ENCODE measurements at places on chromosomes 1 and 21.

DNA sequence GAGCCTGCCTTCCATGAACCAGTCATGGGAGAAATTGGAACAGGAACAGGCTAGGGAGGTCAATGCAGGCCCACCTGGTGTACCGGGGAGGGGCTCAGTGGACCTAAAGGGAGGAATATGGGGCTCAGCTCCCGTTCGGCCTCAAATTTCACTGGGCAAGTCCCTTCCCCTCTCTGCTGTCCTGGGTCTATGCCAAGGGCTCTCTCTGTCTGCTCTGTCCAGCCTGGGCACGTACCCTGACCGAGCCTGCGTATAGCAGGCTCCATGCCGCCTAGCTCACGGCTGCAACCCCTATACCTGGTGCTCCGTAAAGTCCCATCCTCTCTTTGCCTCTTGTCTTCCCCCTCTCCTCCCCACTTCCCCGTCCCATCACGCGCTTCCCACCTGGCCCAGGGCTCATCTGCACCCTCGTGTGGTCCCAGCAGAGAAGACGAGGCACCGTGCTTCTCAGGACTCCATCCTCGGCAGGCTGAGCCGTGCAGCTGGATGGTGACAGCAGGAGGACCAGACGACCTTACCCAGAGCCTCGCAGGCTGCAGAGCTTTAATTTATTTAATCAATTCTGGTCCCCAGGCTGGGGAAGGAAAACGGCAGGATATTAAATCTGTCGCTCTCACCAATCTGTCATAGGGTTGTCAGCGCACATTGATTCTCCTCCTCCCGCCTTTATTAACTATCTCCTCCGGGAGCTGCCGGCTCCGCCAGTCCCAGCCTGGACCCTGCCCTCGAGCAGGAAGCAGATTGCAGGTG, 25.0 kb upstream of the DISP3 start:
- DNase-seq = no peak

DNA sequence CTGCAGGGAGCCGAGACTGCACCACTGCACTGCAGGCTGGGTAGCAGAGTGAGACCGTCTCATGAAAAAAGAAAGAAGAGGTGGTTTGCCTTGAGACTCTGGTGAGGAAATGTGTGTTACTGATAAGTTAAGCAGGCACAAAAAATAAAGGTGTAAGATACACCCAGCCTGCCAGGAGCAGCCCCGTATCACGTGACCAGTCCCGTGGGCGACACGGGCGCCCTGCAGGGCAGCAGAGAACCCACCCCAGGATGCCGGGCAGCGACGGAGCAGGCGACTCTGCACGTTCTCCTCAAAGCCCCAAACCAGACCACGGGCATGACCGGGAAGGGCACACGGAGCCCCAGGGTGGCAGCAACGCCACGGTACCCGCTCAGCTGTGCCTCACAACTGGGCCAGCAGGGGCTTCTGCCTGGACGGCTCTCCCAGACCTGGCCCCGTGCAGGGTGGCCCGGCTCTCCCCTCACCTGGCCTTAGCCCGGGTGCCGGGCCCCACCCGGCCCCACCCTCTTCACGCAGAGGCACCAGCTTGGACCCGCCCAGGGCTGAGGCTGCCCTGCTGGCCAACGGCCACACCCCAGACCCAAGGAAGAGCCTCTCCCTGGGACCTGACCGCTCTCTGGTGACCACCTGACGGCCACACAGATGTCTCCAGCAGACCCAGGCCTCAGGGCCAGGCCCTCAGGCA, 8.1 kb upstream of the TNFRSF4 start:
- DNase-seq = no peak

GRCh38 chr1:201602413-201603265, 63.7 kb downstream of the NAV1 start:
- DNase-seq = peak; percentile 98

- DNase-seq = no peak
Measured at GRCh38 chr21:31798842-31799704, 67.2 kb upstream of the SCAF4 start.

- DNase-seq = peak; percentile 7
Measured at GRCh38 chr21:25625036-25625435, 14.0 kb upstream of the JAM2 start.

GRCh38 chr1:194447636-194448035, 1261.2 kb upstream of the B3GALT2 start:
- peak; percentile 81 for DNase-seq

DNA sequence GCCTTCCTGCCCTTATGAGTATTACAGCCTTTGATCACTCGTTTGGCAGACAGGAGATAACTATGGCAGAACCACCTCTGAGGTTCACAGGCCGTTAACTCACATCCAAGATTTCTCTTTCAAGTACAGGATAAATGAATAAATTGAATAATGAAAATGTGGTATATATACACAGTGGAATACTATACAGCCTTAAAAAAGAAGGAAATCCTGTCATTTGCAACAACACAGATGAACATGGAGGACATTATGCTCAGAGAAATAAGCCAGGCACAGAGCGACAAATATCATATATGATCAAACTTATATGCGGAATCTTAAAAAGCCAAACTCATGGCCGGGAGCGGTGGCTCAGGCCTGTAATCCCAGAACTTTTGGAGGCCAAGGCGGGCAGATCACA, 32.6 kb downstream of the TGFBR3 start:
- no peak for DNase-seq

GRCh38 chr1:172397633-172398032, 22.9 kb upstream of the C1orf105 start:
- no peak for DNase-seq

DNA sequence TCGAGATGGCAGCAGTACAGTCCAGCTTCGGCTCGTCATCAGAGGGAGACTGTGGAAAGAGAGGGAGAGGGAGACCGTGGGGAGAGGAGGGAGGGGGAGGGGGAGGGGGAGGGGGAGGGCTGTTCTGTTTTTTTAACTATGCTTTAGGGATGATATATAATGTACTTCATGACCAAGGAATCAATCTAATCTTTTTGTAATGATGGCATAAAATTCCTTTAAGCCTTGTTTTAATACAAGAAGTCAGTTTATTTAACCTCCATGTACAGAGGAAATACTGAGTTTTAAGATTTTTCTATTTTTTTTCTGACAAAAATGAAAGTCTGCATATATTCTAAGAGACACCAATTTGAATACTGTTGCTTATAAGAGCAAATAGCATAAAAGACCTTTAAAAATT, 41.9 kb downstream of the PTBP2 start:
- no peak for DNase-seq

DNA sequence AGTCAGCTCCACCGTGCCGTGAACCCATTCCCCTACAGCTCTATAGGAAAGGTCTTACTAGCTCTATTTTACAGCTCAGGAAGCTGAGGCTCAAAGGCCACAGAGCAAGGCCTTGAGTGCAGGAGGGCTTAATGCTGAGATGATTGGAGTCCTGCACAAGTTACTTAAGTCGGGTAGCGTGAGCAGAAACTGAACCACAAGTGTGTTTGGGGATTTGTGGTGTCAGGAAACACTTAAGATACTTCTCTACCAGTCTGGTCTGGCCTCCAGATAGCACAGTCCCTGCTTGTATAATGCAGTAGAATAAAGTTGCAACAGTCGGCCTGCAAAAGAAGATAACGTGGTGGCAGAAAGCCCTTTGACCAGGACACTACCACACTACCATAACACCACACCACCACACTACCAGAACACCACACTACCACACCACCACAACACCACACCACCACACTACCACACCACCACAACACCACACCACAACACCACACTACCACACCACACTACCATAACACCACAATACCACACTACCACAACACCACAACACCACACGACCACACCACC, 118.1 kb downstream of the SPSB1 start:
- DNase-seq = peak; percentile 90

- DNase-seq = no peak
Measured at GRCh38 chr1:59945790-59946189, 19.2 kb upstream of the CYP2J2 start.

DNA sequence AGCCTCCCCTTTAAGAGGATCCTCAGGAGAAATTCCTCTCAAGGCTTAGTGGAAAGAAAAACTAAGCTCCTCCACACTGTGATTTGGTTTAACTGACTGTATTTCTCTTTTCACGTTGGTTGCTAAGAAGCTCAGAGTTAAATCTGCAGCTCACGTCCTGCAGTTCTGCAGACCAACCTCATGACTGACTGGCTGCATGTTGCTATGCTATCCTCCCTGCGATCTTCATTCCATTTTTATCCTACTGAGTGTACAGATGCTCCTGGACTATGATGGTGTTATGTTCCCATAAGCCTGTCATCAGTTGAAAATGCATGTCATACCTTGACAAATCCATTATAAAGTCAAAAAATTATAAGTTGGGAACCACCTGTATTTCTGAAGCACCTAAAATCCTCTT, 34.6 kb downstream of the FAM163A start:
- no peak for DNase-seq

DNA sequence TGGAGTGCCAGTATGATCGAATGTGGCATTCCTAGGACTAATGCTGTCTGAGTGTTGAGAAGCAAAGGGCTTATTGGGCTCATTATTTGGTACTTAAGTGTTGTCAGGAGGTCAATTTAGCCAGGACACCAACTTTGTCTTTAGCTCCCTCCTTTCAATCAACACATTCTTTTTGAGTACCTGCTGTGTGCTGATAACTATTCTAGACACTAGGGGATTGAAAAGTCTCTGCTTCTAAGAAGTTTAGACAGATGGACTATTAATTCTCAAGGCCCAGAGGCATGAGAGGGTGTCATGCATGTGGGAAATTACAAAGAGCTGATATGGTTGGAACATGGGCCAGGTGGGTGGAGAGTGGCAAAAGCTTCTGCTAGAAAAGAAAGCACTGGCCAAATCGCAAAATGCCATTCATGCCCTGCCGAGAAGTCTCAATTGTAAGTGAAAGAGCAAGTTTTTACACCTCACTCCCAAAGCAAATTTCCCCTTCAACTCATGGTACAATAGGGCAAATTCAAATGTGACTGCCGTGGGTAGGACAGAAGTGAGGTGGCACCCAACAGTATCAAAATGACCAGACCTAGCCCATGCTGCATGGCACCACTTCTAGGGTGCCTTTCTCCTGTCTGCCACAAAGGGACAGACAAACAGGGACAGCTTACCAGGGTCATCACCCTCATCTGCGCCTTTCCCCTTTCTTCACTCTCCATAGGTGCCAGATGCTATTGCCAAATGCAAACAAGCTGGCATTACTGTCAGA, 53.6 kb upstream of the LAX1 start:
- DNase-seq = no peak

DNA sequence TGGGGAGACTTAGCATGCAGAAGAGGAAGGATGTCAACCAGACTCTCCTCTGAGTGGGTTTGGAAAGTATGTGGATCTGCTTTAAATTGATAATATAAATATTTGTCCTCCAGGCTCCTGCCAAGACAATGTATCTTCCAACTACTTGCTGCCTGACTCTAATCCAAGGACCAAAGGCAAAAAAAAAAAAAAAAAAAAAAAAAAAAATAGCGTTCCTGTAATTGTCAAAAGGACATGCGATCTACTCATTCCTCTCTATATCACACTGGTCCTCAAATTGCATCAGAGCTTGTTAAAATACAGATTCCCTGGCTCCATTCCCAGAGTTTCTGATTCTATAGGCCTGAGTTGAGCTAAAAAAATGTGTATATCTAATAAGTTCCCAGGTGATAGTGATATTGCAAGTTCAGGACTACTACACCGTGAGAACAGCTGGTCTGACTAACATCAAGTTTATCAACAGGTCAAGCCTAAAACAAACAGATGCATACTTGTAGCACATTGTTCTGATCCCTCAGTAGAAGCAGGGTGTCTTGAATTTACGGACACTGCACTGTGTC, 141.3 kb downstream of the TNR start:
- DNase-seq = peak; percentile 2

GRCh38 chr1:11537380-11537764, 58.4 kb downstream of the DISP3 start:
- no peak for DNase-seq

GRCh38 chr1:8239306-8240023, 78.4 kb upstream of the SLC45A1 start:
- DNase-seq = no peak

- no peak for DNase-seq
Measured at GRCh38 chr21:38777531-38777930, 28.2 kb upstream of the ETS2 start.

DNA sequence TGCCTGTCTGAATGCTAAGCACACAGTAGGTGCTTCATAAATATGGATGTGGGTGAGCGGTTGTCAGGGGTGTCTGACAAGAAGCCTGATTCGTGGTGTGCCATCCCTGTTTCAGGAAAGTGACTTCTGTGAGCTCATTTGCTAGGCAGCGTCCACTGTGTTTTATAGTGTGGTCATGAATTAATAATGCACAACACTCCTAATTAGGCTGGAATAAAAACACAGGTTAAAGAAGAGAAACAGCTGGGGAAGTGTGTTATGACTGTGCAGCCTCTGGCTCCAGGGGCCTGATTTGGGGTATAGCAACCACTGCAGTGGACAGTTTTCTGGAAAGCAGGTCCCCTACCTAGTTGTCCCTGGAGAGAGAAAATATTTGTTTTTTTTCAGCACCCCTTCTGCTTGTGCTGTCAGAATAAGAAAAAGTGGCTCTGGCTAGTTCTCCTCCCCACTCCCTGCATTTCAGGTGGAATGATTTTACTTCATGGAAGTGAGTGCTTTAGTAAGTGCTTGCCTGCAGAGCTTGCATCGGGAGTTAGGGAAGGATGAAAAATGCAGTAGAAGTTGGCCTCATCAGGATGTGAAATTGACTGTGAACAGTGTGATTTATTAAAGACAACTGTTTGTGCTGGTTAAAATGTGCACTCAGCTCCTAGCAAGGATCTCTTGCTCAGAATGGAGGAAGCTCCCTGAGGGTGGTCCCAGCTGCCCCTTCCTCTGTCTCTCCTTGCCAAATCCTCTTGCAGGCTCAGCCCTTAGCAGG, 333.8 kb downstream of the HHAT start:
- DNase-seq = no peak

DNA sequence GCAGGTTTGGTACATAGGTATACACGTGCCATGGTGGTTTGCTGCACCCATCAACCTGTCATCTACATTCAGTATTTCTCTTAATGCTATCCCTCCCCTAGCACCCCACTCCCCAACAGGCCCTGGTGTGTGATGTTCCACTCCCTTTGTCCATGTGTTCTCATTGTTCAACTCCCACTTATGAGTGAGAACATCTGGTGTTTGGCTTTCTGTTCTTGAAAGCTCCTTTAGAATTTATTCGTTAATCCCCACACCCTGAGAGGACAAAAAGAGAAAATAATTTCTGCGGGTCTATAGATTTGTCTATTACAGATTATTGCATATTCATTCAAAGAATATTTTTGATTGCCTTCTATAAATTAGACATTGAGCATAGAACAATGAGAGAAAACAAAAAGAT, 455.5 kb downstream of the PLPP3 start:
- DNase-seq = peak; percentile 48

DNA sequence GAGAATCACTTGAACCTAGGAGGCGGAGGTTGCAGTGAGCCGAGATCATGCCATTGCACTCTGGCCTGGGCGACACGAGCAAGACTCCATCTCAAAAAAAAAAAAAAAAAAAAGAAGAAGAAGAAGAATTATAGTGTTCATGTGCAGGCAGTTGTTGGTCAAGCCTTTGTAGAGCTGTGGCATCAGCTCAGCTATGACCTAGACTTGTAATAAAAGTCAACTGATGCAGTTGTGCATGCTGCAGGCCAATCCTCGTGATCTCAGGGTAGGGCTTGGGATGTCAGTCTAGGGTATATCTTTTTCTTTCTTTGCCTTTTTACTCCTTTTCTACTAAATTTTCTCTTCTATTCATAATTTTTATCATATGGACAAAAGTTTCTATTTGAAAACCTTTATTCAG, 76.2 kb downstream of the C1orf21 start:
- no peak for DNase-seq

GRCh38 chr1:40922969-40923368, 56.5 kb upstream of the CTPS1 start:
- DNase-seq = no peak

GRCh38 chr1:228064741-228065542, 17.6 kb upstream of the ARF1 start:
- DNase-seq = no peak

Data from fibroblast of upper back skin (primary cell).